ENCODE measurements at places on chromosomes 16 and 17.

- no peak for DNase-seq
Measured at GRCh38 chr17:8939496-8940334, 25.8 kb downstream of the PIK3R5 start.

GRCh38 chr17:57368637-57369336, 112.5 kb downstream of the MSI2 start:
- DNase-seq: no peak

DNA sequence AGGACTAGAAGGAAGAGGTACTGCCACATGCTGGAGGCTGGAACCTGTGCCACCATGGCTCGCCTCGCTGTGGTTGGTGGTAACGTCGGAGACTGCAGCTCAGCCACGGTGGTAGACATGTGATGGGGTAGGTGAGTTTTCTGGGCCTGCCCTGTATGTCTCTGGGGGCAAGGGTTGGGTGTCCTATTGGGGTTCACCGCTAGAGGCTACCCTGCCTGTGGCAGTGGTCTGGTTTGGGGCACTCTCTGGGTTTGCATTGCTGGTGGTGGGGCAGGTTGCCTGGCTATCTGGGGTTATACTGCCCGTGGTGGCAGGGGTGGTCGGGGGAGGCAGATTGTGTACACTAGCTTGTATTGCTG, 79.3 kb upstream of the KCNJ18 start:
- DNase-seq: no peak

DNA sequence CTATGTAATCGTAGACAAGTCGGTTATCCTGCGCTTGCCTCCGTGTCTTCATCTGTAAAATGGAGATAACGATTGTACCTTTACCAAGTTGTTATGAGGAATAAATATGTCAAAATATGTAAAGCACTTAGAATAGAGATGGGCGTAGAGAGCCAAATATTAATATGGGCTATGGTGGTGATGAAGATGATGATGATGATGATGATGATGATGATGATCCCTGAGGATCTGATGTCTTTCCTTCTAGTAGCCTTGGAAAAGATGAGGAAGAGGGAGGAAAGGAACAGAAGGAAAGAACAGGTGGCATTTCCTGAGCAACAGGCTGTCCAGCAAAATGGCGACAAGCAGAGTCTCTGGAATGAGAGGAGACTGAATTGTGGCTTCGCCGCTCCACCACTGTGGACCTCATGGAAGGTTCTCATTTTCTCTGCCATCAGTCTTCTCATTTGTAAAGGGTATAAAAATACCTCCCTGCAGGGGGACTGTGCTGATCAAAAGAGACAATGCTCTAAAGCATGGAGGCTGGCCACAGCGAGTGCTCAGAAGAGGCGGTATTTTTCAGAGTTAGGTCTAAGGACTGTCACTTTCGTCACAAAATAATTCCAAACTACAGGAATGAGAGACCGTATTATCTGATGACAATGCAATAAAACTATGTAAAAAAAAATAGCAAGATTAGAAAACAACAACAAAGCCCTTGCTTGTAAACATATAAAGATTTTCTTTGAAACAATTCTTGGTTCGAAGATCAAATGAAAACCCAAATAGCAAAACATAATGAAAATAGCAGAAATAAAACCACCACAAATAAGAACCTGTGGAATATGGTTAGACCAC, 17.2 kb upstream of the RCVRN start:
- no peak for DNase-seq

All from HAP-1 (cell line).